ENCODE measurements at places on chromosomes 1 and 21.

- DNase-seq: no peak
Observed at GRCh38 chr1:71362076-71362475, 281.2 kb upstream of the ZRANB2 start.

- no peak for DNase-seq
Observed at GRCh38 chr1:158062174-158062573, 68.7 kb downstream of the KIRREL1 start.

DNA sequence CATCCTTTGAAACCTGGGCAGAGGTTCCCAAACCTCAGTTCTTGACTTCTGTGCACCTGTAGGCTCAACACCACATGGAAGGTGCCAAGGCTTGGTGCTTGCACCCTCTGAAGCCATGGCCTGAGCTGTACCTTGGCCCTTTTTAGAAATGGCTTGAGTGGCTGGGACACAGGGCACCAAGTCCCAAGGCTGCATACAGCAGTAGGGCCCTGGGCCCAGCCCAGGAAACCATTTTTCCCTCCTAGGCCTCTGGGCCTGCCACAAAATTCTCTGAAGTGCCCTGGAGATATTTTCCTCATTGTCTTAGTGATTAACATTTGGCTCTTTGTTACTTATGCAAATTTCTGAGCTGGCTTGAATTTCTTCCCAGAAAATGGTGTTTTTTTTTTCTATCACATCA, 65.6 kb upstream of the ACTRT2 start:
- DNase-seq: no peak

DNA sequence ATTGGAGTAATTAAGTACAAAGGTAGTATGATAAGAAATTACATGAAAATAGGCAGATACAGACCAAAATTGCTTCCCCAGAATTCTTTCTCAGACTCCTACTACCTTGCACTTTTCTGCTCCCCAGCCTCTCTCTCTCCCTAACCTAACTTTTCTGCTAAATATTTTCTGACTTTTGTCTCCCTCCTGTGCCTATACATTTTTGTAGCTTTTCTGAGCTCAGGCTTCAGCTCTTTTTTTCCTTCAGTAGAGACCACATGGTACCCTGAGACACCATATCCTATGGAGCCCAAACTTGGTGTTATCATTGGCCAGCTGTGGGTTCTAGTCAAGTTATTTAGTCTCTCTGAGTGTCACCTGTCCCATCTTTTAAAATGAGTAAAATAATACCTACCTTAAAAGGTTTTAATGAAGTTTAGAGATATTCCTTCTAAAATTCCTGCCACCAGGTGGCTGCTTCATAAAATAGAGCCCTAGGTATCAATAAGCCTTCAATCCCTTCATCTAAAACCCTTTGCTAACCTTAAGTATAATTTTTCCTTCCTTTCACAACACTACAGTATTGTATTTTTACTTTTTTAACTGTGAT, 237.6 kb upstream of the DUSP10 start:
- DNase-seq: no peak

DNA sequence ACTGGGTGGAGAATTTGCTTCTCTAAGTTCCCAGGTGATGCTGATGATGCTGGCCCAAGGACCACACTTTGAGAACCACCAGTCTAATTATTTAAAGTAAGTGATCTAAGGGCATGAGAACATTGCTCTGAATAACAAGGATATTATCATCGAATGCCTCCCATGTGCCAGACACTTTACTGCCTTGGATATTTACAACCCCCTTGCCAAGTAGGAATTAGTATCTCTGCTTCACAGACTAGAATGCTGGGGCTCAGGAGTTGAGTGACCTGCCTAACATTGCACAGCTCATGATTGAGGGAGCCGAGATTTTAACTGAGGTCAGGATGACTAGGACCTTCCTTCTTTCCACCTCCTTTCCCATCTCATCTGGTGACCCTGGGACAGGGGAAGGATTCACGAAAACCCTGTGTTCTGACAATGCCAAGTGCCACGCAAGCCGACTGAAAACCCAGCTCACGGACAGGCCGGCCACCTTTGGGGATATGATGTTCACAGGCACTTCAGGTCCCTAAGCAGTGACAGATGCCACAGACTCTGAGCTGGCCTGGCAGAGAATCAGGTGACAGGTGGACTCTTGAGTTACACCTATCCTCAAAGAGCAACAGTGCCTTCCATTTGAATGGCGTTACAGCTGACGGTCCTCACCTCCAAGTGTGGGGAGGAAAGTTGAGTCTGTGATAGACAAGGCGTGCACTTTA, 230.7 kb downstream of the TOMM20 start:
- DNase-seq: no peak

GRCh38 chr1:1956101-1956500, 37.0 kb upstream of the TMEM52 start:
- no peak for DNase-seq

DNA sequence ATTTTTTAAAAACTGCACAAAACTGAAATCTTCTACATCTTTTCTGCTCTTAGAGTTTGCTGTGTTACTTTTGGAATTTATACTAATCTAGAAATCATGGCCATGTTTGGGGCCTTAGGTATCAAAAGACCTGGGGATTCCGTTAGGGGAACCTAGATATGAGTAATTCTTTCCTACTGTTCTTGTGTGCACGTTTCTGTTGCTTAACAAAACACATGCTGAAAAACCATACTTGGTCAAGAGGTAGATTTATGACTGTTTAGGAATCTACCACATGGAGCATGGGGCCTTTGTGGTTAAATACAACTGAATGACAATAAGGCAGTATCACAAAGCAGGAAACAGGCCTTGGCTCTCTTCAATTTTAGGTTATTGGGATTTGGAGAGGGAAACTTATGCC, 291.9 kb upstream of the USP25 start:
- no peak for DNase-seq

GRCh38 chr1:232589812-232590743, 39.9 kb downstream of the SIPA1L2 start:
- DNase-seq: no peak

- DNase-seq: no peak
Observed at GRCh38 chr1:183480971-183481441, 8.7 kb downstream of the SMG7 start.

DNA sequence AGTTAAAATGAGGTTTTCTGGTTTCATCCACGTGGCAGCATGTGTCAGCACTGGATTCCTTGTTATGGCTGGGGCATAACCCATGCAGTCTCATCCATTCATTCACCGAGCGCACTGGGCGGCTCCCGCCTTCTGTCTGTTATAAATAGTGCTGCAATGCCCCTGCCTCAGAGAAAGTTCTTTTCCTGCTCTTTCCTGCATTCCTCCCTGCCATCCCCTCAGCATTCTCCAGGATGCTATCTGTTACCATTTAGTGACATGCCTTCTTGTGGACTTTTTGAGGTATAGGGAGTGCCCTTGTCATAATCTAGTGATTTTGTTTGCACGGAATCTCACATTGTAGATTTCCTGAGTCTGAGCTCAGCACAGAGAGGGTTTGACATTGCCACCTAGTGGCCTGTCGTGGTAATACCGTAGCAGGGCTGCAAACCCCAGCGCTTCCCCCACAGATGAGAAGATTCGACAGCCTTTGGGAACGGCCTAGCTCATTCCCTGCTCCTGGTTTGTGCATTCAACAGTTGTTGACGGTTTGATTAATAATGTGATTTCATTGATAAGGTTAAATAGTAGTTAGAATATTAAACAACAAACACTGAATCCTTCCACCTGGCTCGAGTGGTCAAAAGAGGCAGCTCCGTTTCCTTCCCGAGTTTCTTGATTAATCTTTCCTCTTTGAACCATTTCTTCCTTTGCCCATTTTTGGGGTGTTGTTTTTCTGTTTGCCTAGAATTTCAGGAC, 46.3 kb downstream of the UMODL1 start:
- DNase-seq: peak; percentile 62

GRCh38 chr1:107941123-107941522, 23.9 kb downstream of the VAV3 start:
- DNase-seq: no peak

GRCh38 chr1:12669529-12670068, 25.7 kb downstream of the AADACL4 start:
- no peak for DNase-seq

DNA sequence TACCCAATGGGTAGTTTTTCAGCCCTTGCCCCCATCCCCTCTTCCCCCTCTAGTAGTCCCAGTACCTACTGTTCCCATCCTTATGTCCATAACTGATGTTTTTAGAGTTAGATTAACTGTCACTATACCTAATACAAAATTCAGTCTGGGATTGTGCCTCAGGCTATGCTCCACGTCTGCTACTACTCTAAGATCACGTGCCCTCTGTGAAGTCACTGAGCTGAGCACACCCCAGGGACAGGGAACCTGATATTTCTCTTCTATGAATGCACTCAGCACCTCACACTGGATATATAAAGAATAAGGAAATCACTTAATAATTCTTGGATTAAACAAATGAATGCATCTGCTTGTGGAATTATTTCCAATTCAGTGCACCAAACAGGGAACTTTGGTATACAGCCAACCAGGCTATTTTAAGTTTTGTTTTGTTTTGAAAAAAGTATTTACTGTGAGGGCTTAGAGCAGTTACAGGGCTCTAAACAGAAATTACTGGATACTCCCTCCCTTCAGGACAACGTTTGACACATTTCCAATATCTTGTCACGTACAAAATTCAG, 307.9 kb downstream of the SMYD3 start:
- no peak for DNase-seq

GRCh38 chr1:202852163-202852904, 36.6 kb downstream of the RABIF start:
- no peak for DNase-seq

DNA sequence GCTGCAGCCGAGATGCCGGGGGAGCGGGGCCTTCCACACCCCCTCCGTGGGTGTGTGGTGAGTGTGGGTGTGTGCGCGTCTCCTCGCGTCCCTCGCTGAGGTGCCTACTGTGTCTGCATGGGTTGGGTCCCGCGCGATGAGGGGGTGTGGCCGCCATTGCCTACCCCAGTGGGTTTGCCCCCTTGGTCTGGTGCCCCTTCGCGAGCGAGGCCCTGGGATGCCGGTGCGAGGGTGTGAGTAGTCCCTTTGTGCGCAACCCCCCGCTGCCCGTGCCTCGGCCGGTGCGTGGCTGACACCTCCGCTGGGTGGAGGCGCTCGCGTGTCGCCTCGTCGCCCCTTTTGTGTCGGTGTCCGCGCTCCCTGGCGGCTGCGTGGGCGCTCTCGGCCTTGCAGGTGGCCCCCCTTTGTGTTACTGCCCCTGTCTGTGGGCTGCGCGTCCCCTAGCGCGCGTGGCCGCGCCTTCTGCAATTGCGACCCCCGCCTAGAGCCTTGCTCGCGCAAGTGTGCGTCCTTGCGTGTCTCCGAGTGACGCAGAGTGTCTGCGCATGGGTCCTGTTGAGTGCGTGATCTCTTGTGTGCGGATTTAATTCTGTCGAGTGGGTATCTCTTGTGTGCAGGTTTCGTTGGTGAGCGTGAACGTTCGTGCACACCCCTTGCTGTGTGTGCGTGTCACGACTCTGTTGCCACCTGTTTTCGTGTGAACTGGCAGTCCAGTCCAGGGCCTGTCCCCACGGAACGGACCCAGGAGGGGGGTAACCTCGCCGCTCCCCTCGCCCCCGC, 553 bp downstream of the TTC3 start:
- DNase-seq: peak; percentile 22

DNA sequence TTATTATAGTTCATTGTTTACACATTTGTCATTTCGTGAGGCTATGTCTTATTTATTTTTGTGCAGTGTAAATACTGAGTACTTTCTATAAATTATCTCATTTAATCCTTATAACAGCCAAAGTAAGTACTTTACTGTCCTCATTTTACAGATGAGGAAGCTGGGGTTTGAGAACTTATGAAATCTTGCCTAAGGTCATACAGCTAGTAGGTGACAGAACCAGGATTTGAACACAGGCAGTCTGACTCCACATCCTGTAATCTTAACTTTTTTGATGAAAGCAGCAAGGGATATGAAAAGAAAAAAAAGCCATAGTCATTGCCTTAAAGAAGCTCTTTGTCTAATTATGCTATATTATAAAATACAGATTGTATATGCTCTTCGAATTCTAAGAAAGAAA, 107.1 kb upstream of the BMP8A start:
- no peak for DNase-seq

DNA sequence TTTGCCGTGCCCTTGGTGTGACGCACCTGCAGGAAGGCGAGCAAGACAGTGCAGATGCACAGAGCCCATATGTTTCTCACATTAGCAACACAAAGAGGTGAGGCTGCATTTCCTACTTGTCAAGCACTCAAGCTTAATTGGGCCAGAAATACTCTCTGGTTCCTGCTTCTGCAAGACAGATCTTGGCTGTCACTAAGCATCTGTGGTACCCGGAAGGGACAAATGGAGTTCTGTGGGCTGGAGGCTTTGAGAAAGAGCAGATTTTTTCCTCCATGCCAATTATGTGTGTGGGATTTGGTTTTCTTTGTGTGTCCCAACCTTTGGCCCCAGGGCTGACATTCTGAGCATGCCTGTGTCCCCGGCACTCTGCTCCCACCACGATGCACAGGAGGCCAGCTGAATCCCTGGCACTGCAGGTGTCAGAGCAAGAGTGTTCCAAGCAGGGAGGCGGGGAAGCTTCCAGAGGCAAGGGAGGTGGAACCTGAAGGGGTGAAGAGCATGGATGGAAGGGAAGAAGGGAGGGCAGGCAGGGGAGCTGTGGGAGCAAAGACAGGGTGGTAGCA, 52.0 kb upstream of the STUM start:
- no peak for DNase-seq

GRCh38 chr1:247548092-247548491, 842 bp upstream of the GCSAML start:
- no peak for DNase-seq

- no peak for DNase-seq
Observed at GRCh38 chr1:240720976-240721375, 109.0 kb upstream of the GREM2 start.

DNA sequence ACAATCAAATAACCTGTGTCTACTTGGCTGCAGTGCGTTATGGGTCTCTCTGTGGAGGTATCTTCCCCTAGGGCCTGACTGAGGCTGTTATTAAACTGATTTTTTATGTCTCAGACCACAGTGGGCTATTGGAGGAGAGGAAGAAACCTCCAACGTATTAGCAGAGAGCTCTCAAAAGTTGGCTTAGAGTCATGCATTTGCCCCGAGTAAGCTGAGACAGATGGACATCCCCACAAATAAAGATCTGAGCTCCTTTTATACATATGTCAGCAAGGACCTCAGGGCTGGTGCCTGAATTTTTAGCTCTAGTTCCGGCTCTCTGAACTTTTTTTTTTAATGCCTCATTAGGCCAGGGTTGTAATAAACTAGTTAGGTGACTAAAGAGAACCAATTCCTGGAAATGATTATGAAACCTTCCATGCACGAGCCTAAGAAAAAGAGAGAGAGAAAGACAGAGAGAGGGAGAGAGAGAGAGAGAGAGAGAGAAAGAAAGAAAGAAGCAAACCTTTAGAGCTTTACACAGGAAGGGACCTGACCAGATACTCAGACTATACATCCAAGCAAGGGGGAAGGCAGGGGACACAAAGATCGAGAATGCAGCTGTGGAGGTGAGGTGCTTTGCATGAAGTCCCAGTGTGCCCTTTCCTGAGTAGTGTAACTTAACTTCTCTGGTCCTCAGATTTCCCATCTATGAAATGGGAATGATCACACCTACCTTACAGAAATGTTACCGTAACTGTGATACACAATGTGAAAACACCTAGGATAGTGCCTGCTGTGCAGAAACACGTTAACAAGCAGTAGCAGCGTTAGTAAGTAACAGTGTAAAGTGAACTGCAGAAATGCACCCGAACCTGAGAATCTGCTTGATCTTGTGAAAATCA, 8.4 kb upstream of the PIGR start:
- no peak for DNase-seq

- no peak for DNase-seq
Observed at GRCh38 chr1:184329962-184330868, 56.6 kb upstream of the C1orf21 start.

Measured in activated naive CD8-positive, alpha-beta T cell treated with anti-CD3 and anti-CD28 coated beads, Interleukin-2, amount 50 U/mL, for 16 hours (primary cell).